ENCODE measurements at places on chromosomes 5 and 9.

- DNase-seq, result no peak
These were observed 157.0 kb downstream of the C9orf152 start for GRCh38 chr9:110050925-110051355.

- DNase-seq, result no peak
These were observed 245.9 kb upstream of the PIK3R1 start for GRCh38 chr5:67969631-67970030.

- peak; percentile 14 for DNase-seq
These were observed 11.4 kb upstream of the ASS1 start for GRCh38 chr9:130433168-130433946.

DNA sequence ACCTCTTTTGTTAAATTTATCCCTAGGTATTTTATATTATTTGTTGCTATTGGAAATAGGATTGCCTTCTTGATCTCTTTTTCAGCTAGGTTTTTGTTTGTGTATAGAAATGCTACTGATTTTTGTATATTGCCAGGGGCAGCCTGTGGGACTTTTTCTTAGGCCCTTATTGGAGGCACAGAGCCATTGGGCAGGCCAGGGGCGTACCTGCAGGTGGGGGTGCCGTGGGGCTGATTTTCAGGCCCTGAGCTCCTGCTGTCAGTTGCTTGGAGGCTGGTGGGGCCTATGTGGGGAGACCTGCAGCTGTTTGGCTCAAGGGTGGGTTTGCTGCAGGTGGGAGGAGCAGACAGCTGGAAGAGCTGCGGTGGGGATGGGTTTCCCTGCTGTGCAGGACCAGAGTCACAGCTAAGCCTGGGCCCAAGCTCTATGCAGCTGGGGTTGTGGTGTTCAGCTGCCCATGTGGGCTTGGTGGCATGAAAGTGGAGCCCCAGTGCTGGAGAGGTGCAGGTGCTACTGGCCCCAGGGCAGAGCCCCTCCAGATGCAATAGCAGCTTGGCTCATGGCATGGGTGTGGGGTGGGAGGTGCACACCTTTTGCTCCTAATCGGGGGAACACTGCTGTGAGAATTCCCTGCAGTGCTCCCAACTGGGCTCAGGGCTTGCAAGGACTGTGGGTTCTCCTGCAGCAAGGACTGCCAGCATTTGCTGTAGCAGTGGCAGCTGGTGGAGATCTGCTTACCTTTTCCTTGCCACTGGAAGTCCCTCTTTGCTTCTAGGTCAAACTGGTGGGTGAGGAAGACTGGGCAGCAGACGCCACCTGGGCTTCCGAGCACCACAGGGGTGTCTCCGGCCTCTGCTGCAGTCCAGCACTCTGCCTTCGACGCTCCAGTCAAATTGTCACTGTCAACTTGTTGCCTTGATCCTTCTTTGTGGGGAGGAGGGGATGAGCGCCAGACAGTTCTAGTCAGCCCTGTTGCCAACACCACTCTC lies 7.6 kb upstream of the CLPTM1L start:
- no peak for DNase-seq

DNA sequence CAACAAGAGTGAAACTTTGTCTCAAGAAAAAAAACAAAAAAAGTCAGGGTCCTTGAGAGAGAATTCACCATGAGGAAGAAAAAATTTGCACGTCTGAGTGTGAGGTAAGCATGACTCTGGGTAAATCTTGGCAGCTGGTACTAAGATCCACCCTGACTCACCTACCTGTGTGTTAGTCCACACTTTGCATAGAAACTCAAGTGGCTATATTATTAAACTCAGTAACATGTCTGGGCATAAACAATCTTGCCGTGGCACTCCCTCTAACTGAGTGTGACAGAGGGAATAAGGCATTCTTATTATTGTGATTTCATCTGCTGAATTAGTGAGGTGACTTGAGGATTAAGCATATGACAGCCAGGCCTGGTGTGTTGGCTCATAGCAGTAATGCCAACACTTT lies 259.4 kb upstream of the VLDLR start:
- DNase-seq, result no peak

DNA sequence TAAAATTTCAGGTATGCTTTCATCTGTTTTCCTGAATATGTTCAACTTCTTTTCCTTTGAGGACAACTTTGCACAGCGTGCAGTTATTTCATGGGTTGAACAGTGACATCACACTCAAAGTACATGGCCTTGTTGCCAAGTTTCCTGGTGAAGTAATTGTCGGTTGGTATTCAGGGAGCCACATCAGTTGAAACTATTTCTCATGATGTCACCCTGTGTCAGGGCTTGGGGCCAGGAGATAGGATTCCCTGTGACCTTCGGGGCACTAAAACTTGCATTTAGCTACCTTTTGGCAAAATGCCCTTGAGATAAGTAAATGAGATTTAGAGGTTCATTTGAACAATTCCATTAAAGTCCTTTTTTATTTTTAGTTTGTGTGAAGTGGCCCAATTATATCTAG lies 383.9 kb downstream of the SH3GL2 start:
- no peak for DNase-seq

DNA sequence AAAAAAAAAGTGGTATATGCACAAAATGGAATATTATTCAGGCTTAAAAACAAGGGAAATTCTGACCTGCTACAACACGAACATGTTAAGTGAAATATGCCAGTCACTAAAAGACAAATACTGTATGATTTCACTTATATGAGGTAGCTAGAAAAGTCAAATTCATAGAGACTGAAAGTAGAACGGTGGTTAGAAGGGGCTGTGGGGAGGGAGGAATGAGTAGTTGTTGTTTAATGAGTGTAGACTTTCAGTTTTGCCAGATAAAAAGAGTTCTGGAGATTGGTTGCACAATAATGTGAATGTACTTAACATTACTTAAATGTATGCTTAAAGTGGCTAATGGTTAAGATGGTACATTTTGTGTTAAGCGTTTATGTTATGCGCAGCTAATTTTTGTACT lies 79.5 kb upstream of the IL12B start:
- DNase-seq, result no peak

Measured in activated gamma-delta T cell treated with anti-CD3 and anti-CD28 coated beads, Interleukin-2, amount 50 U/mL, for 16 hours (primary cell).